ENCODE measurements at places on chromosomes 3 and 15.

DNA sequence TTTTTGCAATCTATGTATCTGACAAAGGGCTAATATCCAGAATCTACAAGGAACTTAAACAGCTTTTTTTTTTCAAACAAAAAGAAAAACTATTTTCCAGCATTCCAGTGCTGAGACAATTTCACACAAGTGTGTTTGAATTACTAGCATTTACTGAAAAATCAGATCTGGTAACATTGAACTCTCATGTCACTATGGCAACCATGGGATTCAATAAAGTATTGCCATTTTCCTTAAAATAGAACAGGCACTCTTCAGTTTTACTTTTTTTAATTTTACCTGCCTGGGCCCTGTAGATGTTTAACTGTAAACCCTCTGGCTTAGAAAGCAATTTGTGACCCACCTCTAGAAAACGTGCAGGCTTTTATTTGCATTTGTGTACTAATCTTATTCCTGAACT is 105.4 kb downstream of the MITF start:
- no peak for DNase-seq

- peak; percentile 37 for DNase-seq
Measured at GRCh38 chr3:8737823-8738222, 4.2 kb downstream of the CAV3 start.

DNA sequence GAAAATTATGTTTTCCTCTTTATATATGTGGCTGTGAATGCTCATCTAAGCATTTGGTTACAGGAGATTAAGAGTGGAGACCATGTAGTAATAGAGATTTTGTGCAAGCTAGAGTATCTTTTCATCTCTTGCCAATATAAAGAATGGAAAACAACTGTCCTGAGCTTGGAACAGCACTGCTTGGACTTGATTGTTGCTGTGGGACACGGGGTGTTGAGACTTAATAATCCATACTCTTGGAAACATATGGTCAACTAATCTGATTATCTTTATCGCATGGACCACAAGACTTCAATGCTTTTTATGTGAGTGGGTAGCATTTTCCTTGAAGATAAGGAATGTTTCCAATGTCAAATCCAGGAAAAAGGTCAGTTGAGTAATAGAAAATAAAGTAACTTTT is 806.3 kb downstream of the DIPK2A start:
- no peak for DNase-seq

GRCh38 chr3:102037209-102037608 is 187.9 kb downstream of the NFKBIZ start:
- no peak for DNase-seq

DNA sequence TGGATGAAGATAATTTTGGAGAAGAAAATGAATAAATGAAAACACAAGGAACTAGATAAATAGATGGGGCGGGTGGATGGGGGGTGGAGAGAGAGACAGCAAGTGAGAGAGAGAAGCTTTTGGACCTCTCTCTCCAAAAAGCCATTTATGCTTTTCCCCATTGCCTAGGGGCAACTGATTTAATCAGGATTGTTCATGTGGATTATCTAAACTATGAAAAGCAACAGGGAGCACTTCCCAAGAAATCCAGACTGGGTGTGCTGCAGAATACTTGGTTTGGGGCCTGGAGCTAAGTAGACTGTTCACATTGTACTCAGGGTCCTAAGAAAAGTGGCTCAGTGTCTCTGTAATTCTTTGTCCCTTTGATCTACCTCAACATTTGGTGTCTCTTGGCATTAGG is 367.0 kb downstream of the TIGIT start:
- DNase-seq = no peak

DNA sequence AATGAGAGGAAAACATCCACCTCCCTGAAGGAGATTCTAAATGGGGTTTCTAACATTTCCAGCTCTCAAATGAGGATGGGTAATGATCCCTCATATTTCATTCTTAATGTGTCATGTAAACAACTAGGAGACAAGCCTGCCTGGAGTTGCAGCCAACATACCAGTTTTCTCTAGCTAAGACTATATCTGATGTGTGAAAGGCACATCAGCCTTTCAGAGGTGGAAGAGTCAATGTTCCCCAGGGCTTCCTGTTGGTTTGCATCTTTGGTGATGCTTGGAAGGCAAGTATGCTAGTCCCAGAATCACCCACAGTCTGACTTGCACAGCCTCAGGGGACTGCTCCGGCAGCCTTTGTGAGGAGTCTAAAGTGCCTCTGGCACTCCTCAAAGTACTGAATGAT is 921.2 kb downstream of the SQOR start:
- DNase-seq = no peak

- DNase-seq = no peak
Measured at GRCh38 chr15:88610701-88611231, 10.4 kb upstream of the AEN start.

GRCh38 chr3:53491276-53491675 is 3.1 kb upstream of the CACNA1D start:
- DNase-seq = no peak

GRCh38 chr3:139953131-139953910 is 18.3 kb downstream of the CLSTN2 start:
- DNase-seq = no peak

GRCh38 chr15:76994001-76994400 is 925 bp upstream of the PSTPIP1 start:
- DNase-seq = peak; percentile 60

All from suprapubic skin (tissue), 4 donors.